Neural crest cell (in vitro differentiated cells): ENCODE measurements at places on chromosomes 6 and 20. TPM values are rescaled to one million over a fixed set of nuclear protein-coding genes. Genes with fewer than 3 reads are reported as not detected.

- H3K27me3 ChIP-seq: no peaks in the 10 kb centered on the region
- DNase-seq: no peak
- H3K4me3 ChIP-seq: no peak overlapping the region
- no peaks in the 10 kb centered on the region for H3K4me1 ChIP-seq
These were observed 49.2 kb upstream of the HDAC2 start for GRCh38 chr6:114020196-114020595.

DNA sequence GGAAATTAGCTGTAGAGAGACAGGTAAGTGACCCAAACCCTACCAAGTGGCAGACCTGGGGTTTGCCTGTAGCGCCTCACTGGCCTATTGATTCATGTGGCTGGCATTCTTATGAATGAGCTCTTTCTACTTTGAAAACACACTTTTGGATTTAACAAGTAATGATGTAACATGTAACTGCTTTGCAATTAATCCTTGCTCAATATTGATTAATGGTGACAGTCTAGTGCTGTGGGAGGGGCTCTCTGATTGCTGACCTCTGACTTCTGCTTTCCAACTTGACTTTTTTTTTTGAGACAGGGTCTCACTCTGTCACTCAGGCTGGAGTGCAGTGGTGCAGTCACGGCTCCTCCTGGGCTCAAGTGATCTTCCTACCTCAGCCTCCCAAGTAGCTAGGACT, 82.7 kb downstream of the TIAM2 start:
- H3K36me3 ChIP-seq: peaks cover 3% of the 10 kb centered on the region
- no peak for DNase-seq
- no peak overlapping the region for H3K4me3 ChIP-seq

PCED1A gene
- 68.7 and 71.9 TPM in 2 replicates for total RNA-seq

- DNase-seq: no peak
- H3K4me3 ChIP-seq: no peak overlapping the region
- no peak overlapping the region for H3K27ac ChIP-seq
- no peaks in the 10 kb centered on the region for H3K27me3 ChIP-seq
- H3K36me3 ChIP-seq: no peaks in the 10 kb centered on the region
- H3K4me1 ChIP-seq: peaks cover 2% of the 10 kb centered on the region
These were observed 33.5 kb upstream of the MCM3 start for GRCh38 chr6:52317841-52318581.

ACTL10 gene
- 0.75 TPM in 2 replicates for total RNA-seq

- no peaks in the 10 kb centered on the region for H3K36me3 ChIP-seq
- DNase-seq: no peak
- H3K4me3 ChIP-seq: no peak overlapping the region
- H3K4me1 ChIP-seq: peaks cover 4% of the 10 kb centered on the region
- H3K27me3 ChIP-seq: peaks cover 3% of the 10 kb centered on the region
- no peak overlapping the region for H3K27ac ChIP-seq
These were observed 96.8 kb downstream of the ARMC2 start for GRCh38 chr6:108944707-108945680.

POFUT1 gene
- 47.5 and 51.4 TPM in 2 replicates for total RNA-seq

GRCh38 chr6:113599444-113599843, 257.7 kb upstream of the MARCKS start:
- H3K27me3 ChIP-seq: no peaks in the 10 kb centered on the region
- H3K36me3 ChIP-seq: no peaks in the 10 kb centered on the region
- H3K27ac ChIP-seq: no peak overlapping the region
- H3K4me3 ChIP-seq: no peak overlapping the region
- DNase-seq: no peak

DNA sequence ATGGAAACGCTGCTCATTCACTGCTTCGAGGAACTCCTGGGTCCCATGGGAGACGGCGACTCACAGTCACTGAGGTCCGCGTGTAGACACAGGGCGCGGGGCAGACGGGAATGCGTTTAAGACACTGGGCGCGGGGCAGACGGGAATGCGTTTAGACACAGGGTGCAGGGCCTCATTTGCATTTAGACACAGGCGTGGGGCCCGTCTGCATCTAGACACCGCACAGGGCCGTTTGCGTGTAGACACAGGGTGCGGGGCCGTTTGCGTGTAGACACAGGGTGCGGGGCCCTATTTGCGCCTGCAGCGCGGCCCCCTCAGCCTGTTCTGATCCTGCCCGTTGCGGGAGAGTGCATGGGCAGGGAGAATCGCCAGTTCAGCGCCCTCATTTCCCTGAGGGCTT, 10.4 kb downstream of the DACT2 start:
- H3K4me1 ChIP-seq: peaks cover 19% of the 10 kb centered on the region
- no peaks in the 10 kb centered on the region for H3K36me3 ChIP-seq
- H3K27ac ChIP-seq: peak overlapping the region; percentile 62
- H3K27me3 ChIP-seq: peaks cover 13% of the 10 kb centered on the region

DNA sequence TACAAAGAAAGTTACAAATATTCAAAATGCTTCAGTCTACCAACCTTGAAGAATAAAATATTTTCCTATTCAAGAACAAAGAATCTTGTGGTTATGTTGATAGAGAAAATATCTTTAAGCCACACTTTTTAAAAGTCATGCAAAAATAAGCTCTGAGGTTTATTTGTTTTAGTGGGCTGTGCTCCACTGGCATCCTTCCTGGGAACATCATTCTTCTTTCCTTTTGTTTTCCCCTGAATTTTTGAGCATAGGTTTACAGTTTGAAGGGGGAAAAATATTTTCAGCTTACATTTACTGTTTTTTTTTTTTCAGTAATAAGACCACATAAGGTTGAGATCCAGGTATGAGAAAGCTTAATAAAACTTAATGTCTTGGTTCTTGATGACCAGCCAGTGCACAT, 72.0 kb upstream of the BACH2 start:
- H3K36me3 ChIP-seq: no peaks in the 10 kb centered on the region
- no peak overlapping the region for H3K4me3 ChIP-seq
- H3K27me3 ChIP-seq: no peaks in the 10 kb centered on the region
- H3K27ac ChIP-seq: no peak overlapping the region
- H3K4me1 ChIP-seq: peaks cover 26% of the 10 kb centered on the region
- DNase-seq: no peak

- no peak overlapping the region for H3K4me3 ChIP-seq
- no peak for DNase-seq
- no peaks in the 10 kb centered on the region for H3K27me3 ChIP-seq
- H3K36me3 ChIP-seq: peaks cover 6% of the 10 kb centered on the region
- no peaks in the 10 kb centered on the region for H3K4me1 ChIP-seq
These were observed 26.8 kb downstream of the FBXL4 start for GRCh38 chr6:98920904-98921431.

DNA sequence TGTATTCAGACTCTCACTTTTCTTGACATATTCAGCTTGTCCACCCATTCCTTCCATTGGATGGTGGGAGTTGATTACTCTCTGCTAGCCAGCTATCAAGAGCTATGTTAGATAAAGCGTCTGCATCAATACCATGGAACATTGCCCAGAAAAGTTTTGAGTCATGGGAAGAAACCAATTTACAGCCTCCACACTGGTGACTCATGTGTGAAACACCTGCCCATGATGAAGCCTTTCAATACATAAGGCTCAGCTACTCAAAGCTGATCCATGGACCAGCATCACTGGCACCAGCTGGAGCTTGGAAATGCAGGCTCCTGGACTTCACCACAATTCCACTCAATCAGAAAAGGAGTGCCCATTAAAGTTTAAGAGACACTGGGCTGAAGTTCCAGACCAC, 16.1 kb downstream of the PLA2G7 start:
- peaks cover 16% of the 10 kb centered on the region for H3K27me3 ChIP-seq
- H3K36me3 ChIP-seq: no peaks in the 10 kb centered on the region
- H3K4me1 ChIP-seq: no peaks in the 10 kb centered on the region
- no peak for DNase-seq

DNA sequence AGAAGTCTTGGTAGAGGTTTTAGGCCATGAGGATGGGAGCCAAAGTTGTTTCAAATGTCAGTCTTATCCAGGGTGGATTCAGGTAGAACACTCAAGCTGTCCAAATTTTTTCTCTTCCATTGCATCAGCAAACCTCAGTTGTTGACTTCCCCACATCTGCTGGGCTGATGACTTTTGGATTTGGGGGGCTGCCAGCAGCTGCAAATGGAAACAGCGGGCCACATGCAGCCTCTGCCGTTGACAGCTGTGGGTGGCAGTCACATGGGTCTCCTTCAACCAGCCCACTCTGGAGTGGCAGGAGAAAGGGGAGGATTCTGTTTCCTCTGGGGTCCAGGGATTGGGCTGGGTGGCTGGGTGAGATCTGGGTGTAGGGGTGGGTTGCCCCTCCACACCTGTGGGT, 5.8 kb upstream of the MLN start:
- H3K27ac ChIP-seq: no peak overlapping the region
- no peak overlapping the region for H3K4me3 ChIP-seq
- peaks cover 38% of the 10 kb centered on the region for H3K4me1 ChIP-seq
- DNase-seq: no peak
- H3K36me3 ChIP-seq: no peaks in the 10 kb centered on the region

DNA sequence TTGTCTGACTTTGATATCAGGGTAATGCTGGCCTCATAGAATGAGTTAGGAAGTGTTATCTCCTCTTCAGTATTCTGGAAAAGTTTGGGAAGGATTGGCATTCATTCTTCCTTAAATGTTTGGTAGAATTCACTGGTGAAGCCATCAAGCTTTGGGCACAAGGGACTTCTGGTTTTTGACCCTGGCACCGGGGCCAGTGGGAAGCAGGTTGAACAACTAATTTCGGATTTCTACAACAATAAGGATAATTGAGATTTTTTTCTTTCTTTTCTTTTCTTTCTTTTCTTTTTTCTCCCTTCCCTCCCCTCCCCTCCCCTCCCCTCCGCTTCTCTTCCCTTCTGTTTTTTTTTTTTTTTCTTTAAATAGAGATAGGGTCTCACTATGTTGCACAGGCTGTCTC, 70.4 kb downstream of the EFCAB8 start:
- DNase-seq: no peak
- H3K36me3 ChIP-seq: no peaks in the 10 kb centered on the region
- H3K4me1 ChIP-seq: no peaks in the 10 kb centered on the region

DNA sequence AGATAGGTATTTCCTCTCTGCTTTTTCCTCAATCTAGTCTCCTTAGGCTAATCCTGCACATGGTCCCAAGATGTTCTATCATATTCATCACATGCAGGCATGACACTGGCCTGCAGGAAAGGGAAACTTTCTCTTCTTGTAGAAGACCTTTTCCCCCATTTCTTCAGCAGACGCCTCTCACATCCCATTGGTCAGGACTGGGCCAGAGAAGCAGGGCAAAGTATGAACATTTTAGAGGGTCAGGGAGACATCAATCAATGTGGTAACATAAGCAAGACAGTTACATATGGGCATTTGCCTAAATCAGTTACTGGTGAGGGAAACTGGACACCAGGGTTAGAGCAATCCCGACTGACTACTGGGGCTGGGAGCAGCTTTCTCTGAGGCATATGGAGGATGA, 90.1 kb downstream of the CRYBG1 start:
- H3K27ac ChIP-seq: no peak overlapping the region
- no peaks in the 10 kb centered on the region for H3K36me3 ChIP-seq
- H3K4me1 ChIP-seq: no peaks in the 10 kb centered on the region
- no peak for DNase-seq
- H3K27me3 ChIP-seq: peaks cover 4% of the 10 kb centered on the region
- no peak overlapping the region for H3K4me3 ChIP-seq

PARD6B gene
- 9.5 and 9.8 TPM in 2 replicates for total RNA-seq

GATA5 gene
- 0.14 TPM in 1 of 2 replicates, not detected in the other for total RNA-seq
